GM23248 (cell line): ENCODE measurements at places on chromosomes 5 and 9. TPM values are rescaled to one million over a fixed set of nuclear protein-coding genes. Genes with fewer than 3 reads are reported as not detected.

The SPATA31C1 gene
- not detected in 2 replicates for total RNA-seq

The GPR150 gene
- 1.1 TPM in 1 of 2 replicates, not detected in the other for total RNA-seq

The GNA14 gene
- total RNA-seq = 0.11 TPM in 1 of 2 replicates, not detected in the other

The TRIP13 gene
- total RNA-seq = 19.5 and 24.0 TPM in 2 replicates

The CTNND2 gene
- not detected in 2 replicates for total RNA-seq
